Epithelial cell of prostate (primary cell): ENCODE measurements at places on chromosomes 2 and 18.
A peak's percentile ranks its signal among the peaks of the same experiment; 100 is the strongest.

DNA sequence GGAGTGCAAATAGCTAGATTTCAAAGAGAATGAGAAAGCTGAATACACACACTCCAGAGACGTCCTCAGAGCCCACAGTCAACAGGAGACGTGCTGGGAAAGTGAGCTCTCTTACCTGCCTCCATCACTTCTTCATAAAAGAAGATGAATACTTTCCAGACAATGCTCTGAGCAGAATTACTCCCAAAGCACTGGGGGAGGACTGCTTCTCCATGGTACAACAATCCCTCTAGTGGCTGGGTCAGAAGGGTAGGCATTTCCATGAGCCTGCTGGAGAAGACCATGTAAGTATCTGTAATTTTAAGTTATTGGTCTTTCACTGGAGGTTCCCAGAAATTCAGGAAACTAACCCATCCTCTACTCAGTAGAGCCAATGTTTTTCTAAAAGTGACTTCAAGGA, 190.3 kb downstream of the RBM43 start:
- DNase-seq: no peak

- no peak for DNase-seq
Observed at GRCh38 chr2:144152817-144153271, 367.1 kb downstream of the ZEB2 start.

DNA sequence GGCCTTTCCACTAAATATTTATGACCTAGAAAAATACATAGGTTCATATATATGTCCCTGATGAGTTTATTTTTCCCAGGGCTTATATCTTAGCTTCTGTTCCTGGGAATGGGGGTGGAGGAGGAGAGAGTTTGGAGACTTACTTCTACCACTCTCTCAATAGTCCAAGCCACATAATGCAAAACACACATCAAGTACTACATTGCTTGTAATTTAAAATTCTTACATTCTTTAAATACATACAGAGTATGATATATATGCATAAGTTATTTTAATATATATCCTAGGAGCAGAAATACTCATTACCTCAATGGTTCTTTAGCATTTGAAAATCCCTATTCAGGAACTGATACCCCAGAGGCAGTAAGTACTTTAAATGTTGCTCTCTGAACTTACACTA, 73.2 kb upstream of the MYL1 start:
- DNase-seq: no peak

DNA sequence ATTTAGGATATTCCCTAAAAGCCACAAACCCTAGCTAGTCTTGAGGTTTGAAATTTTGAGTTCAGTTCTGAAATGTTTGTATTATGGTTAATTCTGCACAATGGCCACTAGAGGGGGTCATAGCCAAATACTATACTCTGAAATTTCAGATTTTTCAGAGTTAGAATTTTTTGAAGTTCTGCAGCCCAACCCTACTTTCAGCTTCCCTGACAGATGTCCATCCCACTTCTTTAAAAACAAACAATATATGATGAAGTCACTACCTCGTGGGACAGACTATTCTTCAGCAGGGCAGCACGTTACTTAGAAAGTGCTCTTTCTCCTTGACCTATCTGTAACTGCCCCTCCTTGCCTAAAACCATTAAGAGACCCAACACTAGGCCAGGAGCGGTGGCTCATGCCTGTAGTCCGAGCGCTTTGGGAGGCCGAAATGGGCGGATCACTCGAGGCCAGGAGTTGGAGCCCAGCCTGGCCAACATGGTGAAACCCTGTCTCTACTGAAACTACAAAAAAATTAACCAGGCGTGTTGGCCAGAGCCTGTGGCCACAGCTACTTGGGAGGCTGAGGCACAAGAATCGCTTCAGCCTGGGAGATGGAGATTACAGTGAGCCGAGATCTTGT, 48.2 kb upstream of the PAPOLG start:
- no peak for DNase-seq

DNA sequence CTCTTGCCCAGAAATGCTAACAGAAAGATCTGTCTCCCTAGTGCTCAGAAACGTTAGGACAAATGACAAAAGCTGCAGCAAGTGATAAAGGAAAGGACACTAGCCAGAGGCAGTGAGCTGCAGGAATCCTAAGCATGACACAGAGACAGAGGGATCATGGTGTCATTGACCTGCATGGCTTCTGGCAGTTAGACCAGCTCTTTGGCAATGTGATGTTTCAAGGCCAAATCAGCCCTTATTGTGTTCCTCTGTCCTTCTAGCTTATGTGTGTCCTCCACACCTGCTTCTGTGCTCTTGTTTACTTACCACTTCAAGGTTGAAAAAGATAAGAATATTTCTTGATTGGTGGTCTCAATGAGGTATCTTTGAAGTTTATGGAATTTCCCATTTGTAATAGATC, 120.8 kb downstream of the RHBDD1 start:
- DNase-seq: no peak

GRCh38 chr2:147255812-147256211, 589.0 kb upstream of the ACVR2A start:
- DNase-seq: no peak

GRCh38 chr2:112884869-112885505, 26.0 kb upstream of the IL37 start:
- DNase-seq: no peak

GRCh38 chr18:35289727-35290093, 319 bp downstream of the ZSCAN30 start:
- no peak for DNase-seq

GRCh38 chr18:76495435-76496193, 572 bp upstream of the ZNF516 start:
- DNase-seq: no peak

DNA sequence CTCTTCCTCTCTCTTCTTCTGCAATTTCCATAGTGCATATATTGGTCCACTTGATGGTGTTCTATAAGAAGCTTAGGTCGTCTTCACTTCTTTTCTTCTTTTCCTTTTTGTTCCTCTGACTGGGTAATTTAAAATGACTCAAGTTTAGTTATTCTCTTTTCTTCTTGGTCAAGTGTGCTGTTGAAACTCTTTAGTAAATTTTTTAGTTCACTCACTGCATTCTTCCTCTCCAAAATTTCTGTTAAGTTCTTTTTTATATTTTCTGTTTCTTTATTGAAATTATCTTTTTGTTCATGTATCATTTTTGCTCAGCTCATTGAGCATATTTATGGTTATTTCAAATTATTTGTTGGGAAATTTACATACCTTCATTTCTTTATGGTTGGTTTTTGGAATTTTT, 32.7 kb upstream of the ZSWIM2 start:
- DNase-seq: no peak

DNA sequence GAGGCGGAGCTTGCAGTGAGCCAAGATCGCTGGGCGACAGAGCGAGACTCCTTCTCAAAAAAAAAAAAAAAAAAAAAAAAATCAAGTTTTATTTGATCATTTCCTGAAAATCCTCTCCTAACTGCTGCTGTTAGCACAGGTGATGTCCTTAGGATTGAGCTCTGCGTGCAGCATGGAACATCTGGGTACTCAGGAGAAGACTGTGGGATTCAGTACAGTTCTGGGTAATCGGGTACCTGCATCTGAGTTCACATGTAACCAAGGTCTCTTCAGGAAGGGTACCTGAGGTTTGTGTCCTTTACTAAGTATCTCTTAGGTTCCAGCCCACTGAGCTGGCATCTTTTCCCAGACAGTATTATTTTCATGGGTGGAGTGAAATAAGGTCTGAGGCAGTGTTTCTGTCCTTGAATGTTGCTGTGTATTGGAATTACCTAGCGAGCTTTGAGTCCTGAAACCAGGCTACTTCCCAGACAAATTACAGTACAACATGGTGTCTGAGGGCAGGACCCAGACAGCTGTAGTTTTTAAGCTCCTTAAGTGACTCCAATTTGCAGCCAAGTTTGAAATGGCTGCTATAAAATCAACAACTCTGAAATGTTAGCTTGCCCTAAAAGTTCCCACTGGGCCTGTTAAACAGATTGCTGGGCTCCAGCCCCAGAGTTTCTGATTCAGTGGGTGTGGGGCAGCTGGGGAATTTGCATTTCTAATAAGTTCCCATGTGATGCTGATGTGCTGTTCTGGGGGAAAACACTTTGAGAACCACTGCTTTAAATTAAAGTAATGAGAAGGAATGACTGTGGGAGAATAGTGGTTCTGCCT, 120.5 kb downstream of the PMAIP1 start:
- DNase-seq: no peak

GRCh38 chr2:139790807-139791752, 1010.9 kb upstream of the NXPH2 start:
- DNase-seq: no peak

GRCh38 chr2:219158586-219158985, 2.0 kb downstream of the NHEJ1 start:
- no peak for DNase-seq

GRCh38 chr2:230888824-230889400, 24.2 kb downstream of the ITM2C start:
- DNase-seq: no peak

- no peak for DNase-seq
Observed at GRCh38 chr2:45285311-45285710, 276.1 kb upstream of the SIX2 start.

DNA sequence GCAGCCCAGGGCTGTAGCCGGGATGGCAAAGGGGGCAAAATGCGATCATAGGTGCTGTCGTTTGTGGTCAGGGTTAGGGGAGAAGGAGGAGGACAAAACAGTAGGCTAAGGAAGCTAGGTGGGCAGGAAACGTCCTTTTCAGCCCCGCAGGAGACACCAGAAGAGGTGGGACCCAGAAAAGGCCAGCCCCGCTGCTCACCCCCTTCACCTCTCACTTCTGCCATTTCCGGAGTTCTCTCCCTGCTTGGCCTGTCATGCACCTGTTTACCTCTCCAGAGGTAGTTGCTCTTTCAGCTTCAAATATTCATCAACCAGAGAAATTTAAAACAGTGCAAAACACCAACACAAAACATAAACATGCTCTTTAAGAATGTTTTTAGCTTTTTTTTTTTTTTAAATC, 849 bp downstream of the AQP4 start:
- DNase-seq: no peak

DNA sequence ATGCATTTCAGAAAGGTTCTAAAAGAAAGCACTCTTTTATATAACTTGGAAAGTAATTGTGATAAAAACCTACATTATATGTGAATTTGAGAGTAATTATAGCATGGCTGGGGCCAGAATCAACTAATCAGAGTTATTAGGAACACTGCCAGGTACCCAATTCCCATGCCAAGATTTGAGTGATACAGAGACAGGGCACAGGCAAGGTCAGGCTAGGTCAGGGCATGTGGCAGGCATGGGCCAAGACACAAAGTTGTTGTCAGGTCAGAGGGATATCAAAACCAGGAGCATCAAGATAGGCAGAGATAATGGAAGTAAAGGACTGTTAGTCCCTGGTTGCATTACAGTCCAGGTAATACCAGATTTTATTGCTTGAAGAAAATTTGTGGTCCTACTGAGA, 87.4 kb downstream of the MYO3B start:
- no peak for DNase-seq

DNA sequence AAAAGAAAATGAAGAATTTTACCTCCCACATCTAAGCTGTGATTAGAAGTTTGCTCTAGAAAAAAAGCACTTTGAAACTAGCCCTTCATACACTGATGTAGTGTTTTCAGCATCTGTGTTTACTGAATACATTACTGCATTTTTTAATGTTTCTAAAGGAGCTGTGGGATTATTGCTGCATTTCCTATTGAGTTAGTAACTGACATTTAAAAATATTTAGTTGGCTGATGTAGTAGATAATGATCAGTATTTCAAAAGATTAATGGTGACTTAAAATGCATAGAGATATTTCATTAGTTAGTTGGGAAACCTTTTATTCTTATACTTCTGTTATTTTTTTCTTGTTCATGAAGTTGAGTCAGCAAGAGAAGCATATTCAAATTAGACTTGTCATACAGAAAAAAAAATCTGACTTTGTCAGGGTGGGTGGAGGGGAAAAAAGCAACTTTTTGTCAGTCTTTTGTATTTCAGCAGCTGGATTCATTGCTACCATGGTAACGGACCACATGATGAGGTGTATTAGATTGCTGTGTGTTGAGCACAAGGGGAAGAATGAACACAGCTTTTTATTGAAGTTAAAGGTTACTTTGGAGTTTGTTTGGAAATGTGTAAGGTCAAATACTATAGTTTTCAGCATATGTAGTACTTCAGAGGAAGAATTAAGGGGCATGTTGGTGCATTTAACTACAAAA, at the start of gene DTNA:
Gene DTNA (plus strand): TSS at position 549 of the 692 bp plus-strand sequence. CDS start 45,679 bp downstream, outside the sequence.
- DNase-seq: peak; percentile 50

DNA sequence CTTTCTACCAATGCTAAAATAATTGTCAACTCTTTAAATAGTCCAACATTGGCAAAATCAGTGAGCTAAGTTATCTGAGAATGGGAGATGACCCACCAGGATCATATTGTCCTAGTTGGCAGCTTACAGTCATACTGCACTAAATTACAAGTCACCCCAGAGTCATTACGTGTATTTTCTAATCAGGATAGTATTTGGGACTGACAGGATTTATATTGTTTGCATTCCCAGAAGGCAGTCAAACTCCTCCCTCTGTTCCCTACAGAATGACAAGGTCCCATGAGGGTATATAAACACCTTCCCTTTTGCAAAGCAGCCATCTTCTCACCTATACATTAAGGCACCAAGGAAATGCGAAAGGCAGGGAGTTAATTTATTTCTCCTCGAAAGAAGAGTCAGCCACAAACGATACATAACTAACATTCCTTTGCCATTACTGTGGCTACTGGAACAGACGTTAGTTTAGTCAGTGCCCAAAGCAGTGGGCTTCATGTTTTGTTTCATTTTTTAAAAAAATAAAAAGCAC, 125.3 kb downstream of the ANTXR1 start:
- no peak for DNase-seq

GRCh38 chr2:106089611-106090010, 104.5 kb downstream of the UXS1 start:
- no peak for DNase-seq

DNA sequence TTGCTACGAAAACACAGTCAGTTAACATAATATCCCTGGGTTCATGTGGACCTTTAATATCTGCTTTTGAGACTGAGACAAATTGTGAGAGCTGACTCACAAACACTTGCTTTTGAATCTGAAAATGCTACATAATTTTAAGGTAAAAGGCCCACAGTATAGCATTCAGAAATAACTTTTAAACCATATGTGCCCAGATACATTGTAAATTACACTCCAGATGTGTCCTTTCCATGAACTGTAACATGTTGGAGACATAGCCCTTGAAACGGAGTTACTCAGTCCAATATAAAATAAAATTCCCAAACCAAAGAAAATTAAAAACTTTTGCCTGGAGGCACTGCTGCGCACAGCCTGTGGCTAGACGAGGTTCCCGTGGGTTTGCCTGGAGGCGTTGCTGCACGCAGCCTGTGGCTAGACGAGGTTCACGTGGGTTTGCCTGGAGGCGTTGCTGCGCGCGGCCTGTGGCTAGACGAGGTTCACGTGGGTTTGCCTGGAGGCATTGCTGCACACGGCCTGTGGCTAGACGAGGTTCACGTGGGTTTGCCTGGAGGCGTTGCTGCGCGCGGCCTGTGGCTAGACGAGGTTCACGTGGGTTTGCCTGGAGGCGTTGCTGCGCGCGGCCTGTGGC, 131.9 kb upstream of the ALKAL2 start:
- no peak for DNase-seq
